ENCODE measurements at places on chromosomes 12 and 14.

DNA sequence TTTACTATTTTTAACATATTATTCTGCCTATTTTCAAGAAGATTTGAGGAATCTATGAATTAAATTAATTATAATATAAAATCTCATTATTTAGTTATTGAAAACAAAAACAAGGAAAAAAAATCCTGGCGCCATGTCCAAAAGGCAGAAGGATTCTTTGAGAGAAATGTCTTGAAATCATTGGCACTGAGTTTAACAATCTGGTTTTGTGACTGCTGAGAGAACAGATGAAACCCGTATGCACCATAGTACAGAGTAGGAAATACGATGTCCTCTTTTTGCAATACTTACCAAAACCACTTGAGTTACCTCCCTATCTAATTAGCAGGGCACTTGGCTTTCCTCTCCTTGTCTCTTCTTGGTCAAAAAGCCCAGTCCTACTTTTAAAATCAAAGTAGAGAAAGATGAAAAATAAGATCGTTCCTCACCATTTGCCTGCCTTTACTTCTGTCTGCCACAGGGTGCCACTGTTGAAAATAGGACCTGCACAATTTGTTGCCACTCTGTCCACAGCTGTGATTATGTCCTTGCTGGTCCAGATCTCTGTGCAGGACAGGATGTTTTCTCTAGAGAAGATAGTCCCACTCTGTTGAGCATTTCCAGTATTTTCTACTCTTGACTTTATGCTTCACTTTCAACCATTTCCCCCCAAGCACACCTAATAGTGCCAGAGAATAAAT, 179.7 kb downstream of the PDZRN4 start:
- peak; percentile 7 for DNase-seq

DNA sequence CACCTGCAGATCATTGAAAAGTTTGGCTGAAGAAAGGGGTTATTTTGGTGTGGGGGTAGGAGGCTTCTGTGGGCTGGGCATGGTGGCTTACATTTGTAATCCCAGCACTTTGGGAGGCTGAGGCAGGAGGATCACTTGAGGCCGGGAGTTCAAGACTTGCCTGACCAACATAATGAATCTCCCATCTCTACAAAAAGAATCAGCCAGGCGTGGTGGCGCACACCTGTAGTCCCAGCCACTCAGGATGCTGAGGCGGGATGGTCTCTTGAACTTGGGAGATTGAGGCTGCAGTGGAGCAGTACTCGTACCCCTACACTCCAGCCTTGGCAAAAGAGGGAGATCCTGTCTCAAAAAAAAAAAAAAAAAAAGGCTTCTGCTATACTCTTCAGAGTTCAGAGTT, 7.0 kb downstream of the DDIT3 start:
- no peak for DNase-seq

DNA sequence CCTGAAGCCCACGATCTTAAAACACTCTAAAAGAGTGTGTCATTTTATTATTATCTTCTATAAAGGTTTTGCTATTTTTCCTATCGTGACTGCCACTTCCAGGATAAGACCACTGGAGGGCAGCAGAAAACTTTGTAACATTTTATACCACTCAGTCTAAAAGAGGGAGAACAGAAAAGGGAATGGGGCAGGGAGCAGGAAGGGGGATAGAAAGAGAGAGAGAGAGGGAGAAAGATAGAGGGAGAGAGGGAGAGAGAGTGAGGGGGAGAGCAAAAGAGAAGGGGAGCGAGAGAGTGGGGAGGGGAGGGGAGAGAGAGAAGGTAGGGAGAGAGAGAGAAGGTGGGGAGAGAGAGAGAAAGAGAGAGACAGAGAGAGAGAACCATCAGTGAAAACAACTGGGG, 2.0 kb upstream of the ART4 start:
- peak; percentile 37 for DNase-seq

DNA sequence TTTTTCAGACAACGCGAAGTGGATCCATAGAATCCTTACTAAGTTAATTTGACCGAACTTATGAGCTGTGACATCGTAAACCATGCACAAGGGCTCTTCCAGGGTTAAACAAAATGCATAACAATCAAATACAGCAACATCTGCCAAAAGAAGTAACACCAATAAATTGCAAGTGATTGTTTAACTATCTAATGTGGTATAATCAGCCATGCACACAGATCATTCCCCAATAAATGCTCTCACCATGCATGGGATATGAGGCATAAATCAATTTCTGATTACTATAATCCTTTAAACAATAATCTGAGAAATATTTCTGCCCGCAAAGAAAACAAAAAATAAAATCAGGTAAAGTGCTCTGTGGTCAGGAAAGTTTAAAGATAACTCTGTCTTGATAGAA, 7.7 kb upstream of the PLEKHG7 start:
- no peak for DNase-seq

GRCh38 chr12:98998697-98999299, 353.7 kb downstream of the APAF1 start:
- peak; percentile 12 for DNase-seq

- DNase-seq, result no peak
Observed at GRCh38 chr12:2575245-2575644, 219.5 kb upstream of the FKBP4 start.

- DNase-seq, result no peak
Observed at GRCh38 chr12:51214895-51215294, 3.0 kb downstream of the POU6F1 start.

DNA sequence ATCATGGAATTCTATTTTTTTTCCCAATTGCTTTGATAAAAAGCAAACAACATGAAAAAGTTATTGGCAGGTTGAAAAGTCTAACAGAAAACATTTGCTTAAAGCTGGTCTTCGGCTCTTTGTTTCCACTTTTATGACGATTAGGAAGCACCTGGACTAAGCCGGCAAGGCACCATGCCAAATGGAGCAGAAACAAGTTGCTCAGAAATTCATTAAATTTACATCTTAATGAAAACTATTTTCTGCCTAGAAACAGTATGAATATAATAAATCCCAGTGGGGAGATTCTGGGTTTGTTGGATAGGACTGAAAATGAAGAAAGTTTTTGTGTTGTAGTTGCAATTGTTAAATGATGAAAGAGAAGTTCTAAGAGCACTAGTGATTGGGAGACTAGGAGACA, 51.4 kb upstream of the OR9K2 start:
- DNase-seq, result no peak

DNA sequence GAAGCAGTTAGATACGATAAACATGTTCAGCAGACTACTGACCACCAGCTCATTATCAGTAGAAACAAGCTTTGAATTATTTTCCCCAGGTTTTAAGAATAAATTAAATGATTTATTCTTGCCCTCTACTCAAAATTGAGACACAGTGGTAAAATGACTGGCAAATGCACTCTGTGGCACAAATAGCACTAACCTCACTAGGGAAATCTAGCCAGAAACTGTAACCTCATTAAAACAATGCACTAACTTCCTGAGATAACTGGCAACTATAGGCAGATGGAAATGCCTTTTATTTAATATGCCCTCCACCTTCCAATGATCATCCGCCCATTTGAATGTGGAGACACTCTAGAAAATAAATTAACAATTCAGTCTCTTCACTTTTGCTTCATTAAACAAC, 33.2 kb downstream of the CPNE8 start:
- DNase-seq, result no peak

GRCh38 chr14:84527706-84528105, 1002.2 kb upstream of the FLRT2 start:
- DNase-seq, result no peak

- no peak for DNase-seq
Observed at GRCh38 chr12:29223956-29224543, 75.0 kb downstream of the FAR2 start.

DNA sequence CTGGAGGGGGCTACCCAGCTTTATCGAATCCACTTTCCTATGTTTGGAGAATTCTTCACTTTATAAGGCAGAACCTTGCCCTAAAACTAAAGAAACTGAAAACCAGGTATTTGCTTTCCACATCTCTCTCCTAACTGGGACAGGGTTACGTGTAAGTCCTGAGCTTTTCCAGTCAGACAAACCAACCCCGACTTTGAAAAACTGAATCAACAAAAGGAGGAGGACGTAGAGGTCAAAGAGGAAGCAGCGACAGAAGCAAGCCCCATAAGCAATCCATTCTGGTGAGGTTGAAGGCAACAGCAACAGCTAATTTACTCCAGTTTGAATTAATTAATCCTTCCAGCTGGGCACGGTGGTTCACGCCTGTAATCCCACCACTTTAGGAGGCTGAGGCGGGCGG, 47.2 kb downstream of the LRP6 start:
- DNase-seq, result no peak

DNA sequence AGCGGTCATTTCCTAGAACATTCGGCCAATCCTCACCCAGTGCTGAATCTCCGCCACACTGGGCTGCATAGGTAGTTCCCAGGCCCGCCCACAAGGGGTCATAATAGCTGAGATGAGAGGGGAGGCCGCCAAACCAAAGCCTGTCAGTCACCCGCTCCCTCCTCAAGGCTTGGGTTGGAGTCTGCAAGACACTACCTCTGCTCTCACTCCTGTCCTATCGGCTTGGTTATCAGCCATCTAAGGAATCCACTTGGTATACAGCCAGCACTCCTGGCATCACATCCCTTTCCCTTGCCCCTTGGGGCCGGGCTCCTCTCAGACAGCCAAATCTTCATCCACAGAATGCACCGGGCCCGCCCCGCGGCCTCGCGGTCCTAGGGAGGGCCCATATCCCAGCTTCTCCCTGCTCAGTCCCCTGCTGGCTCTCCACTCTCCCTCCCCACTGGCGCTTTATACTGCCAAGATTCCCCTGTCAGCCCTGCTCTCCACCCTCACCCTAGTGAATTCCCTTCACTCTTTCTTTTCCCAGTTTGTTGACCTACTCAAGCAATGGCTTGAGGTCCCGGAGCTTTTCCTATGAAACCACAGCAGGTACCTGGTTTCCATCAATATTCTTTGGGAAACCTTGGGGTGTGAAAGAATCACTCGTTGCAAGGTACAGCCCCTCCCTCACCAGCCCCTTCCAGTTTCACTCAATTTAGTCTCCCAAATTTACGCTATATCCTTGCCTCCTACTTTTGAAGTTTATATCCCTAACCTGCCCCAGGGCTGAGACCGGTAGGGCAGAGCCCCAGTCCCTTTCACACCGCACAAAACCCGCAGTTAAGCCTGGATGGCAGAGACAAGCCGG, 1.4 kb downstream of the IFFO1 start:
- DNase-seq, result peak; percentile 62

DNA sequence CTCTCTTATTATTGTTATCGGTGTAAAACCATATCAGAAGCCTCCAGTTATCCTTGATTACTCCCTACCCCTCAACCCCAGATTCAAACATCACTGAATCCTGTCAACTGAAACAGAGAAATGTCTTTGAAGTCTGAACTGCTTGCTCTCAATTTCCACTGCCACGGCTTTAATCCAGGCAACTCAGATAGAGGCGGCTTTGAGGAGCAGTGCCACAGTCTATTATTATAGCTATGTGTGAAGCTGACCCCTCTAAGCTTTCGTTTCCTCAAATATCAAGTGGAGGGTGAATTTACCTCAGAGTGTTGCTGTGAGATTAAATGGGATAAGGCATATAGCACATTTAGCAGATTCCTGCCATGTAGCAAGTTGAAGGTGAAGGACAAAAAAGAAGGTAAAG, 49.0 kb upstream of the PDE3A start:
- DNase-seq, result no peak

DNA sequence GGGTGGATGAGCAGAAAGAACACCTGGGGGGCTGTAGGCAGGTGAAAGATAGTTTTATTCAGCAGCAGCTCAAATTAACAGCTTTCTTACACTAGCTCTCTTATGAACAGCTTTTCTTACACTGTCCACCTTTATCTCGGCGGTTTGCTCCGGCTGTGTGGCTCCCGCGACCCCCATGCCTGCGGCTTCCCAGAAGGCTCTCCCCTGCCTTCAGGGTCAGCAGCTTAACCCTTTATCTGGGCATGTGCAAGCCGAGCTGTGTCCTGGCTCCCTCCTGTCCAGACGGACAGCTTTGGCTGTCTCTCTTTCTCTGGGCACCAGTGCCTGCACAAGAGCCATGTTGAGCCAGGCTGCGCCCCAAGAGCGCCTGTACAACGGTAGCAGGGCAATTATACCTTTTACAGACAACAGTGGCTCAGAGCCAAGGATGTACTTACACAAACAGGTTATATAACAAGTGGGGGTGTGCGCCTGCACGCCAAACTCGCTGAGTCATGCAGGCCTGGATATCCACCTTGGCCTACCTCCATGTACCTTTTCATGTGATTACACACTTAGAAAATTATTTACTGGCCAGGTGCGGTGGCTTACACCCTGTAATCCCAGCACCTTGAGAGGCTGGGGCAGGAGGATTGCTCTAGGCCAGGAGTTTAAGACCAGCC, 28.5 kb upstream of the KLHL42 start:
- DNase-seq, result peak; percentile 77

GRCh38 chr14:72291908-72292688, 359.9 kb downstream of the RGS6 start:
- peak; percentile 15 for DNase-seq

DNA sequence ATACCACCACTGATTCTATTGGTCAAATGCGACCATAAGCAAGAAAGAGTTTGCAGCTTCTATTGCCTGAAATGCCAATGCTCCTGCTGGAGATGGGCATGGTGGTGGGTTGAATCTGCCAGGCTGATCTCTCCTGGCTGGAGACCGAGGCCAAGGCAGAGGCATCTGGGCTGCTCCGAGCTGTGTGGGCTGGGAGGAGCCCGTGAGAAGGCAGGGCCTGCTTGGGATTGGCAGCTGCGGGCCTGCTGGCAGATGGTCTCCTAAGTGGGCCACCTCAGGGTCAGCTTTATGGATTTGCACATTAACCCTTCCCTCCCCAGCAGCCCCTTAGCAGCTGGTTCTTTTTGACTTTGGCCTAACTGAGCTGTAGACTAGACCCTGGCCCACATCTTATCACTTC, 25.4 kb downstream of the SRRM4 start:
- DNase-seq, result no peak

GRCh38 chr14:103055695-103056094, 1.7 kb downstream of the CDC42BPB start:
- DNase-seq, result no peak

GRCh38 chr12:106481246-106481645, 101.6 kb upstream of the RFX4 start:
- DNase-seq, result no peak

- DNase-seq, result no peak
Observed at GRCh38 chr14:96832351-96832750, 35.2 kb downstream of the VRK1 start.

DNA sequence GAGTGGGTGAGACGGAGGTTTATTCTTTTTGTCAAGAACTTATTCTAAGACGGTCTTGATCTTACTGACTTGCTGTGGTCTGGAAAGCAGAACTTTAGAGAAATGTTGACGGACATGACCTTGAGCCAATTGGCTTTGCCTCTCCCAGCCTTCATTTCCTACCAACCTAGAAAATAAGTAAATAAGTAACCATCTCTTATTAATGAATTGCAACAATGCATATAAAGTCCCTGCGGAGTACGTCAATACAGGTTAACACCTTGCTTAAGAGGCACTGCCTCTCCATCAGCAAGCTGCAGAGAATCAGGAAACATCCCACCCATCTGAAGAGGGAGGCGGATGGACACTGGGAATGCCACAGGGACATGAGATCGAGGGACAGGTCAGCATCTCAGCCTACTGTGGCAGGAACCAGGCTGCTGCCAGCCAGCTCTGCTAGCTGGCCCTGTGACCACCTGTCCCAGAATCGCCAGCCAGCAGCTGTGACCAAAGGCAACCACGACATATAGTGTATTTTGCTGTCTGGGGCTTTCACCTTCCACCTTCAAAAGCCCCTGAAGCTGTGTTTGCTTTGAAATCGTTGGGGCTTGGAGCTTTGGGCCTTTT, 208.3 kb downstream of the BCL11B start:
- DNase-seq, result no peak

GRCh38 chr14:20873370-20874177, 17.6 kb upstream of the RNASE3 start:
- DNase-seq, result peak; percentile 79

All from HCT116 (cell line).